ENCODE measurements at places on chromosomes 2 and 18.
A peak's percentile ranks its signal among the peaks of the same experiment; 100 is the strongest.

DNA sequence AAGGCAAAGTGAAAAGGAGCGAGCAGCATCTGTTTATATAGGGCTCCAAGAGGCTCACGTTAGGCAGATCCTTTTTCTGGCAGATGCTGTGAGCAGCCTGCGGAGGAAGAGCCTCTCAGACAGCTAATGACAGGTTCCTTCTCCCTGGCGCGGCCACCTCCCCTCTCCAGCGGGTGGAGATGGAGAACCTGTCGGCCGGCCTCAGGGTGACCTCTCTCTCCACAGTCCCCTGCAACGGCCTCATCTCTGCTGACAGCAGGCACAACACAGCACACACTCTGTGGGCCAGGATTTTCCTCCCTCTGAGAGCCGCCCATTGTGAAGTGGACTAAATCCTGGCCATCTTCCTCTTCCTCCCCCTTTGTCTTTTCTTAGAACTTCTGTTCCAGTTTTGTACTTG lies 119.8 kb downstream of the PRKCE start:
- DNase-seq = no peak

GRCh38 chr2:66775730-66776422 lies 341.0 kb downstream of the MEIS1 start:
- DNase-seq = no peak

DNA sequence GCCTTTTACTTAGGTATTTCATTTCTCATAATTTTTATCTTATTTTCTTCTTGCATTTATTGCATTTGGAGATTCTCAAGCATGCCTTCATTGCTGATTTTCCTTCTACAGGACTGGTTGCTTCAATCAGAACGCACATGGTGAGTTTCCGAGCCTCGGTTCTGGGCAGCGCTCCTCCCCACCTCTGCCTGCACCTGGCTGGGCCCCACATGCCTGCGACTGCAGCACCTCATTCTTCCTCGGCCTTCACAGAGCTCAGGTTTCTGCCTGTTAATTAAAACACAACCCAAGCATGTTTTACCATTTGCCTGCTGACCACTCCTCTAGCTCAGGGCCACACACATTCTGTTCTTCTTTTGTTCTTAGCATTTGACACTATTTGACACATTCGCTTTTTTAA lies 398.8 kb downstream of the GALR1 start:
- DNase-seq = no peak

GRCh38 chr2:206700156-206700555 lies 18.0 kb downstream of the DYTN start:
- DNase-seq = no peak

DNA sequence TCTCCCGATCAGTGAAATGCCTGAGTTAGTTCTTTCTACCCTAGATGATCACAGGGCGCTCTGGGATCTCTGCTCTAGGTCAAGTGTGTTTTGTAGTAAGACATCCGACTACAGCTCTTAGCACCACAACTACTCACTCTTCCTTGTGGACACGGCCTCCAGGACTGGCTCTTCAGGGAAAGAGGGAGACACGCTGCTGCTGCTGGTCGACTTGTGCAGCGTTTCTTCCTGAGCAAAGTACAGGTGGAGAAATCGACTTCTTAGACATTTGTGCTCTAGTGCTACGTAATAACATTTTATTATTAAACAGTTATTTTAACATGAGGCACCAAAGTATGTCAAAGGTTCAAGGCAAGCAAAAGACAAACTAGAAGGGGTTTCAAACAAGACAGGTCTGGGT lies 57.0 kb downstream of the PRELID3A start:
- no peak for DNase-seq

DNA sequence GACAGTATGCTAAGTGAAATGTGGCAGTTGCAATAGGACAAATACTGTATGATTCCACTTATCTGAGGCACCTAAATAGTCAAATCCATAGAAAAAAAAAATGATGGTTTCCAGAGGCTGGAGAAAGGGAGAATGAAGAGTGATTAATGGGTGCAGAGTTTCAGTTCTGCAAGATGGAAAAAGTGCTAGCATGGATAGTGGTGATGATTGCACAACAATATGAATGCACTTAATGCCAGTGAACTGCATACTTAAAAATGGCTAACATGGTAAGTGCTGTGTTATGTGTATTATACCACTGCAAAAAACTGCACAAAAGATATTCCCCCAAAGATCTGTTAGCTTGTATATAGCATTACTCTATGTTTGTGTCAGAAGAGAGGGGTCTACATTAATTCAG lies 185.4 kb downstream of the INHBB start:
- no peak for DNase-seq

- no peak for DNase-seq
Measured at GRCh38 chr2:61151436-61151835, 10.6 kb upstream of the C2orf74 start.

GRCh38 chr2:190408538-190409271 lies 550 bp downstream of the MFSD6 start:
- DNase-seq = peak; percentile 73

GRCh38 chr18:7859122-7859521 lies 292.0 kb downstream of the PTPRM start:
- no peak for DNase-seq

DNA sequence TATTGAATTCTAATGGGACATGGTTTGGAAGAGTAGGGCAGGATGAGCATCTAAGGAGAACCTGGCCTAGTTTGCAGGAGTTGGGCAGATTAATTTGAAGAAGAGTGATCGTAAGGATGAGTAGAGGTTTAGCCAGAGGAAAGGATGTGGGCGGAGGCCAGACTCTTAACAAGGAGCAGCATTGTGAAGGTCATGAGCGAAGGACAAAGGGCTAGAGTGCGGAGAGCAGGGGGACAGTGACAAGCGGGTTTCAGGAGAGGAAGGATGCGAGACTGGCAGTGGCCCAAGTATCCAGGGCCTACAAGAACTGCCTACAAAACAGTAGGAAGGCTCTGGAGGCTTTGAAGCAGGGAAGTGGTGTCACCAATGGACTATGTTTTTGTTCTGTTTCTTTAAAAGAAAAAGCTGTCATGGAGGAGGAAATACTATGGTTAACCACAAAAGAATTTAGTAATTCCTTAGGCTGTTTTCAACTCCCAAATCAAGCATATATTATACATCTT lies 20.1 kb downstream of the SLC66A3 start:
- DNase-seq = no peak

GRCh38 chr2:113164930-113165585 lies 8.7 kb upstream of the PSD4 start:
- DNase-seq = no peak

Measured in stimulated activated naive CD8-positive, alpha-beta T cell treated with anti-CD3 and anti-CD28 coated beads, Interleukin-15, amount 100 ng/mL, for 72 hours (primary cell).